ENCODE measurements at places on chromosomes 4 and X.

GRCh38 chr4:34176609-34177008 lies 2067.7 kb downstream of the ARAP2 start:
- no peak for DNase-seq

- no peak for DNase-seq
Measured at GRCh38 chr4:138761638-138762220, 253.9 kb upstream of the NOCT start.

GRCh38 chr4:185772391-185773093 lies 39.5 kb downstream of the SORBS2 start:
- DNase-seq: no peak

GRCh38 chr4:26806331-26806730 lies 54.3 kb upstream of the STIM2 start:
- no peak for DNase-seq

- DNase-seq: no peak
Measured at GRCh38 chrX:41164449-41164848, 79.2 kb downstream of the USP9X start.

DNA sequence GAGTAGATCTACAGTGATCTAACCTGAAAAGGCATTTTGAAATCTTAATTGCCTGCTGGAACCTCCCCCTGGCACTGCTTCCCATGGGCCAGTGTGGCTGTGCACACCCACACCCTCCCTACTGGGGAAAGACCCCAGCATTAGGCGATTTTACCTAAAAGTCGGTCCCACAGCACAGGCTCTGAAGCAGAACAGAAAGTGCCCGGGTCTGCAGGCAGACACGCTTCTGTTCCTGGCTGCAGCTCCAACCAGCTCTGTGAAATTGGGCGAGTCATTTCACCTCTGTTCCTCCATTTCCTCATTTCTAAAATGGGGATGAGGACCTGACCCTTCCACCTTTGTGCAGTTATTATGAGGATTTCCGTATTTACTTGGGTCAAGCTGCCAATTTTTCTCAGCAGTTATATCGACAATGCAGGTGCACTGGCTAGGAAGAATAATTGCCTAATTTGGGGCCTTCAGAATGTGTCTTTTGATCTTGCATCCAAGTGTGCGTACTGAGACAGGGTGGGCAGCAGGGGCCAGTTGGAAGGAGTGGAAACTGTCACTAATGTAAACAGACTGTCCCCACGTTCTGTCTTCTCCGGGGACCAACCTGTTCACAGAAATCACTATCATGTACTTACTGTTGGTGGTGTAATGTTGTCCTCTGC lies 7.1 kb downstream of the KLF3 start:
- no peak for DNase-seq

GRCh38 chrX:120499301-120500072 lies 30.4 kb upstream of the LAMP2 start:
- no peak for DNase-seq

- DNase-seq: no peak
Measured at GRCh38 chr4:3766036-3766784, at the start of gene ADRA2C. Gene ADRA2C, plus strand, starts transcription at chr4:3766385. Its CDS starts 222 bp downstream, at chr4:3766607.

DNA sequence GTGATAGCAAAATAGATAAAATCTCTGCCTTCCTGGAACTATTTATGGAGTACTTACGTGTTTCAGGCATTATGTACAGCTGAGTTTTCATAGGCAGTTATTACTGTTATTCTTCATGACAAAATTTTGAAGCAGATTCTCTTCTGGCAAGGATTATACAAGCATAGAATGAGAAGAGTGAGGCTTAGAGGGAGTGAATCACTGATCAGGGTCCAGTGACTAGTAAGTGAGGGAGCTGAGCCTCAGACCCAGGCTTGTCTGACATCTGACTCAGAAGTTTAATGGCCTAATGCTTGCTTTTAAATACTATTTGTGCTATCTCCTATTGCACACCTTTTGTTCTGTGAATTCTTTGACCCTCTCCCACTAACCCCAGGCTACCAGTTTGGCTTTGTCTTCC lies 110.6 kb downstream of the DTHD1 start:
- no peak for DNase-seq

- peak; percentile 69 for DNase-seq
Measured at GRCh38 chrX:23907111-23907497, 634 bp downstream of the APOO start.

GRCh38 chr4:52709155-52709554 lies 42.1 kb downstream of the ERVMER34-1 start:
- DNase-seq: no peak

- peak; percentile 54 for DNase-seq
Measured at GRCh38 chr4:15457406-15458201, 12.1 kb upstream of the CC2D2A start.

DNA sequence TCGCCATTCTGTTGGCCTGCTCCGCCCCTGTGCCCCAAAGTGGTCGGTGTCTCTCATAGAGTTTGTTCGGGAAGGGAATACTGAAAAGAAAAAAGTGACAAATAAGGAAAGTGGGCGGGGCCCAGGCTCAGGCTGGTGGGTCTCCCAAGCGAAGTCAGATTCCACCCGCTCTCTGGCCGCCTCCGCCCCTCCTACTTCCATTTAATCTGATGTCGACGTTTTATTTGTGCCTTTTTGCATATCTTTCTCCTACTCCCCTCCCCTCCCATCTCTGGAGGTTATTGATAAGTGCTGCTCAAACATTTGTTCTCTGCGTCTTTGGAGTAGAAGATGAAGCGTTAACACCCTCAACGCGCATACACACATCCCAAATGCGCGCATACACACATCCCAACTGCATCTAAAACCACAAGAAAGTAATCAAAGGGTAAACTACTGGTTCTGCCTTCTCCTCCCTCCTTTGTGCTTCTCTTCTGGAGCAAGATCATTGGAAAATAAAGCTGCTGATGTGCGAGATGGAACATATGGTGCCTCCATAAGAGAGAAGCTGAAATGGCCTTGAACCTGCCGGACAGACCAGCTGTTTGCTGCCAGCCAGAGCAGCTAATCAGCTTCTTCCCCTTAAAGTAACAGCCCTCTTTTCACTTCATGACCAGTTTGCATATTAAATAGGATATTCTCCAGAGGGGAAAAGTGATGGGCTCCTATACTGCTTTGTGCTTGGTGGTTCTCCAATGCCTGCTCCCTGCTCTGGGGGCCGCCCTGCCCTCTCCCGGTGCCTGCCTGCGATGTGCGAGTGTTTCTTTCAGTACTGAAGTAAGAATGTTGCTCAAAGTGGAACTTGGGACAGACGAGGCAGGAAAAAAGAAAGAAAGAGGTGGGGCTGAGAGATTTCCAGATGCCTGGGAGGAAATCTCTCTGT lies 3.1 kb downstream of the MAMLD1 start:
- peak; percentile 48 for DNase-seq

DNA sequence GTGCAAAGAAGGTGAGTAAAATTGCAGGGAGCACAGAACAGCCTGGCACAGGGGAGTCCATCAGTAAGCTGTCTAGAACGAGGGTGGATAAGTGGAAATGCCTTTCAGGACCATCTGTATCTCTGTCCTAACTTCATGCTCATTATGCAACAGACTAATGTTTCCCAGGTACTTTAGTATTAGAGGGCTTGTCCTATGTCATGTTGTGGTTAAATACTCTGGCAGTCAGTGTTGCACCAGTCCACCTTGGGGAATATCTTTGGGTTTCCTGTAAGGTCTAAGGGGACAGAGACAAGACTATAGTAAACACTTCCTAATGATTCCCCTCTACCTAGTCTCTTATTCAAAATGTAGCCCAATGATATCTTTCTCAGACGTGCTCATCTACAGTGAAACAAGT lies 21.3 kb downstream of the NOCT start:
- no peak for DNase-seq

DNA sequence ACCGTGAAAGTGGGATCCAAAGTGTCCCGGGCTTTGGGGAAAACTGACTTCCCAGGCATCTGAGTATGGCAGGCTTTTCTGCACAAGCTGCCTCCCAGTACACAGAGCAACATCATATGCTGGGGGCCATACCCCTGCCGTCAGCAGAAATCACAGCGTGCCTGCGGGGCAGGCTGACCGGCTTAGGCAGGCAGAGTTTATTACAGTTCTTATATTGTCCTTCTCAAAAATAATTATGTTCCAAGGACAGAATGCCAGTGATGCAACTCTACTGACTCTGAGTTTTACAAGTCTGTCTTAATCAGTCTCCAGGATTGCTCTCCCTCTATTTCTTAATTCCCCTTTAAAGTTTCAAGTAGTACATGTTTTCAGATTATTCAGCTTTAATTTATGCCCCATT lies 37.0 kb downstream of the IL21 start:
- DNase-seq: no peak
